ENCODE measurements at places on chromosomes 5 and 9.
A peak's percentile ranks its signal among the peaks of the same experiment; 100 is the strongest.

DNA sequence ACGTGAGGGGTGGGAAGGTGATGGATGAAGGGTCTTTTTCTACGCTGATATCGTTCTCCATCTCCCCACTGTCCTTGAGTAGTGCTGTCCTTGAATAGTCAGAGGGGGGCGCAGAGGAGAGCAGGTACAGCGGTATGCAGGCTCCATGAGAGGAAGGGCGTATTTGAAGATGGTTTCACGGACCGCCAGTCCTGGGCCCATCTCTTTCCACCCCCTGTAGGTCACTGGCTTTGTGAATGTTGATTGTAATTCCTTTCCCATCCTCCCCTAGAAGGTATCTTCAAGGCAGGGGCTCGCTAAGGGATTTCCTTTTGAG is 40.8 kb upstream of the DAB2IP start:
- DNase-seq = no peak
- H3K36me3 ChIP-seq = no peaks in the 10 kb centered on the region
- H3K4me3 ChIP-seq = no peak overlapping the region

DNA sequence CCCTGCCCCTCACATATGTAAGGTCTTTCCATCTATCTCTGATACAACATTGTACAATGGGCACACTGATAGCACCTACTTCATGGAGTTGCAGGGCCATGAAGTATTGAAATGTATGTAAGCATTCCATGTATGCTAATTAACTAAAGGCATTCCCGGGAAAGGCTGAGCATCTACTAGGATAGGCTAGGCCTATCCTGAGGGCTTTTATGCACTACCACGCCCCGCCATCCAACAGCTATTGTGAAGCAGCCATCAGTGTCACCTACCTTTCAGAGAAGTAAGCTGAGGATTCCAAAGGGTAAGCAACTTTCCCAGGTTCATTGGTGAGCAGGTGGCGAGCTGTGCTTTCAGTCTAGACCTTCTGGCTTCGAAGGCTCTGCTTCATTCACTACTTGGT is 47.6 kb downstream of the NSG2 start:
- no peak for DNase-seq
- no peaks in the 10 kb centered on the region for H3K36me3 ChIP-seq
- H3K4me1 ChIP-seq = no peaks in the 10 kb centered on the region
- H3K4me3 ChIP-seq = no peak overlapping the region
- H3K27me3 ChIP-seq = peaks cover 6% of the 10 kb centered on the region

DNA sequence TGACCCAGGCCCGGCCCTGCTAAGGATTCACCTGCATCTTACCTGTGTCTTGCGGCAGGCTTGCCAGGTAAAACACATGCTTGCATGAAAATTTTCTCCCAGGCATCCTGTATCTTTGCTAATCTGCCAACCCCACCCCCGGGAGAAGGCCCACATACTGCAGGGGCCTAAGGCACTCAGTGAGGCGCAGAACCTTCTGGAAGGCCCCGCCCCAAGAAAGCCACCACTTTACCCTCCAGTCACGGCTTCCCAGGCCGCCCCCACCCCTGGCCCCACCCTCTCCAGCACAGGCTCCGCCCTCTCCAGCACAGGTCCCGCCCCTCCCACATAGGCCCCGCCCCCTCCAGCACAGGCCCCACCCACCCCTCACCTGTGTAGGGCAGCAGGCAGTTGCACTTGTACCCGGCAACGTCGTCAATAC is 29.8 kb upstream of the SEC16A start:
- no peaks in the 10 kb centered on the region for H3K4me1 ChIP-seq
- H3K36me3 ChIP-seq = no peaks in the 10 kb centered on the region
- H3K27ac ChIP-seq = no peak overlapping the region
- H3K4me3 ChIP-seq = no peak overlapping the region
- H3K27me3 ChIP-seq = no peaks in the 10 kb centered on the region

DNA sequence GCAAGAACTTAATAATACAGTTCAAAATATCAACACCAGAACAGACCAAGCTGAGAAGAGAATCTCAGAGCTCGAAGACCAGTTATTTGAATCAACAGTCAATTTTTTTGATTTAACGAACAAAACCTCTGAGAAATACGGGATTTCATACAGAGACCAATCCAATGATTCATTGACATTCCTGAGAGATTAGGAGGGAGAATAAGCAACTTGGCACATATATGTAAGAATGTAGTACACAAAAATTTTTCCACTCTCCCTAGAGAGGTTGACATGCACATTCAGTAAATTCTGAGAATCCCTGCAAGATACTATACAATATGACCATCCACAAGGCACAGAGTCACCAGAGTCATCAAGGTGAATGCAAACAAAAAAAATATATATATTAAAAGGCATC is 1577.3 kb upstream of the C9orf72 start:
- H3K27ac ChIP-seq = no peak overlapping the region
- no peak for DNase-seq
- H3K27me3 ChIP-seq = no peaks in the 10 kb centered on the region
- no peaks in the 10 kb centered on the region for H3K4me1 ChIP-seq

DNA sequence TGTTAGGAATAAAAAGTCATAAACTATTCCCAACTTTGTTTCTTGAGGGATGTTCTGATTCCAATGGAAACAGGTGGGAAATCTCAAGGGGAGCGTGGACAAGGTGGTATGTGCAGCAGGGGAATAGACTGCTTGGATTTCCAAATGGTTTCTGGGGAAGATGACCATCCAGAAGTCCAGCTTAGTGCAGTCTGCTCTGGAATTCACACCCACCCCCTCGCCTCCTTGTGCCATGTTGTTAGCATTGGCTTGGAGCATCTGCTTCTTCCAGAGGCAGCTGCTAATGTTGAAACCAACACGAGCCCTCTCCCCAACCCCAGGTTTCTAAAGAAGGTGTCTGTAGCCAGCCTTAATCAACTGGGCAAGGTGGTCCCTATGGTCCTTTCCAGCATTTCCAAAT is 90.9 kb downstream of the PDE6A start:
- no peaks in the 10 kb centered on the region for H3K4me1 ChIP-seq
- H3K27ac ChIP-seq = no peak overlapping the region
- H3K4me3 ChIP-seq = no peak overlapping the region
- DNase-seq = no peak
- peaks cover 13% of the 10 kb centered on the region for H3K36me3 ChIP-seq

GRCh38 chr5:157295247-157295646 is 29.3 kb downstream of the CYFIP2 start:
- H3K27ac ChIP-seq = peak overlapping the region; percentile 90
- H3K36me3 ChIP-seq = peaks cover 94% of the 10 kb centered on the region
- DNase-seq = no peak

- H3K27ac ChIP-seq = no peak overlapping the region
- H3K4me1 ChIP-seq = no peaks in the 10 kb centered on the region
- H3K27me3 ChIP-seq = no peaks in the 10 kb centered on the region
- DNase-seq = no peak
- no peak overlapping the region for H3K4me3 ChIP-seq
- H3K36me3 ChIP-seq = no peaks in the 10 kb centered on the region
Observed at GRCh38 chr5:59485107-59485506, 408.4 kb downstream of the PDE4D start.

DNA sequence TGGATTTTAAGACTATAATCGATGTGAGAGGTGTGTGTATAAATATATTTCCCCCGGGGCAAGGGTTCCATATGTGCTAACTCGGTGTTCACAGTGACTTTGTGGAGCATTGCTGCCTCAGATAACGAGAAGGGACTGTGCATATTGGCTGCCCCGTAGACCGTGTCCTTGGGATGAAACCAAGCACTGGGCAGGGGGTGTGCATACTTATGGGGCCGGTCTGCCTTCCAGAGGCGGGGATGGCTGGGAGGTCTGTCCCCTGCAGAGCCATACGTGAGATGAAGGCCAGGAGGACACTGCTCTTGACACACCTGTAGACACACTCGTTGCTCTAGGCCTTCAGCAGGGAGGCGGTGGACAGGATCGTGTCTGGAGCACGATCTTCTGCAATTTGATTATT is 56.0 kb upstream of the ZNF354A start:
- H3K4me3 ChIP-seq = no peak overlapping the region
- H3K27me3 ChIP-seq = peaks cover 17% of the 10 kb centered on the region
- DNase-seq = no peak
- no peaks in the 10 kb centered on the region for H3K36me3 ChIP-seq

GRCh38 chr5:95554331-95554646 is 488 bp downstream of the SKIC3 start:
- H3K4me3 ChIP-seq = peak overlapping the region; percentile 94
- no peak for DNase-seq
- H3K27ac ChIP-seq = peak overlapping the region; percentile 99
- H3K27me3 ChIP-seq = no peaks in the 10 kb centered on the region

DNA sequence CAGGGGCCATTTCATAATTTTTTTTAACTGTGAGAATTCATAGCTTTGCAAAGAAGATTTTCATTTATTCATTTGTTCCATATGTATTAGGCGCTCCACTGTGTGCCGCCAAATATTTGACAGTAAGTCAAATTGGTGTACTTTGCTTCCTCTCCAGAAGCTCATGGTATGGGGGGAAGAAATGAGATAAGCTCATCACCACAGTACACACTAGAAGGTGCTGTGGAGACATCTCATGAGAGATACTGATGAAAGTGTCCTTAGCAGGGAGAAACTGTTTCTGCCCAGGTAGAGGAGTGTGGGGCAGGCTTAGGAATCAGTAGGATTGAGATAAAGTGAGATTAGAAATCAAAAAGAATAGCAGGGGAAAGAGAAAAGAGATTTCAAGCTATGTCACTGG is 136.2 kb downstream of the CDH6 start:
- no peak overlapping the region for H3K27ac ChIP-seq
- H3K4me3 ChIP-seq = no peak overlapping the region
- no peaks in the 10 kb centered on the region for H3K4me1 ChIP-seq
- no peak for DNase-seq
- H3K36me3 ChIP-seq = no peaks in the 10 kb centered on the region
- no peaks in the 10 kb centered on the region for H3K27me3 ChIP-seq

DNA sequence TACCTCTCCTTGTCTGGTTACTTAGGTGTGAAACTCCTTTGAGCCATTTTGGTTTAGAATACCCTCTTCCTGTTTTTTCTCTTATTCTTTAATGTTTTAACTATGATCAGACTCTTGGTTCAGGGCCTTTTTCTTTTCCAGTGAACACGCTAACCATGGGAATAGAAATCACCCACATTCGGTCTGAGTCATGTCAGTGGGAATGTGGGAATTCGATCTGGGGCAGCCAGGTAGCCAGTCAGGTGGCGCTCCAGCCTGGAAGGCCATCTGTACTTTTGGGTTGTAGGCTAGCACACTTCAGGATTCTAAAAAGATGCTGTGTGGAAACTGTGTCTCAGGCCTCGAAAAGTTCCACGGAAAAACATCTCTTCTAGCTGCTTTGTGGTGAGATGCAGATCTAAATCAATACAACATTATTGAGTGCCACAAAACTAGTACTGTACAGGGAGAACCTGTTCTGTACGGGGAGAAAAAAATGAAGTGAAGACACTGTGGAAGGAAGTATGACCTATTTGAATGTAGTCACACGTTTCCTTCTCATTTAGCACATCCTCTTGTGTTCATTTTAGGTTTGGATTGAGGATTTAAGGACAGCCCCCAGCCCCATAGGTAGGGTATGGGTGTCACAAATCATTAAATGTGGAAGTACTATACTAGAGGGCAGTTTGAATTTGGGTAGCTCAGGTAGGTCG is 36.4 kb downstream of the SNX30 start:
- no peaks in the 10 kb centered on the region for H3K27me3 ChIP-seq
- no peak overlapping the region for H3K4me3 ChIP-seq
- no peaks in the 10 kb centered on the region for H3K36me3 ChIP-seq
- DNase-seq = no peak

- no peak overlapping the region for H3K4me3 ChIP-seq
- peaks cover 26% of the 10 kb centered on the region for H3K4me1 ChIP-seq
- DNase-seq = no peak
- no peaks in the 10 kb centered on the region for H3K36me3 ChIP-seq
- no peaks in the 10 kb centered on the region for H3K27me3 ChIP-seq
Observed at GRCh38 chr9:6106711-6107339, 91.4 kb upstream of the RANBP6 start.

- H3K4me1 ChIP-seq = no peaks in the 10 kb centered on the region
- H3K27me3 ChIP-seq = peaks cover 10% of the 10 kb centered on the region
- no peak for DNase-seq
- H3K27ac ChIP-seq = no peak overlapping the region
Observed at GRCh38 chr9:134597957-134598883, 43.4 kb upstream of the COL5A1 start.

- H3K4me3 ChIP-seq = no peak overlapping the region
- H3K27ac ChIP-seq = no peak overlapping the region
Observed at GRCh38 chr9:37840560-37841194, 40.1 kb downstream of the DCAF10 start.

DNA sequence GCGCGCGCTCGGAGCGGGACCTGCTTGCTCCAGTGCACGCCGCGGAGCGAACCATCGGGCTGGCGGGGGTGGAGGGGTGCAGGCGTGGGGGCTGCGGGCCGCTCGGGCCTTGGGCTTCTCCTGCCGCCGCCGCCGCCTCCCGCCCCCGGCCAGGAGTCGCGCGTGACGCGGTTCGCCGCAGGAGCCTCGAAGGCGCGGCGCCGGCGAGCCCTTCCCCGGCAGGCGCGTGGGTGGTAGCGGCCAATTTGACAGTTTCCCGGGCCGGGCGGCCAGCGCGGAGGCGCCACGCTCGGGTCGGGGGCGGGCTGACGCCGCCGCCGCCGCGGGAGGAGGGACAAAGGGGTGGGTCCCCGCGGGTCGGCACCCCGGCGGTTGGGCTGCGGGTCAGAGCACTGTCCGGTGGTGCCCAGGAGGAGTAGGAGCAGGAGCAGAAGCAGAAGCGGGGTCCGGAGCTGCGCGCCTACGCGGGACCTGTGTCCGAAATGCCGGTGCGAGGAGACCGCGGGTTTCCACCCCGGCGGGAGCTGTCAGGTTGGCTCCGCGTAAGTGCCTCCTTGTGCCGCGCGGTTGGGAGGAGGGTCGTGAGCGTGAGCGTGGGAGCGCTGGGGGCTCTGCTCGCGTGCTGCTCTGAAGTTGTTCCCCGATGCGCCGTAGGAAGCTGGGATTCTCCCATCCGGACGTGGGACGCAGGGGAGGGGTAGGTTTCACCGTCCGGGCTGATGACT is at the start of gene TJP2:
TJP2 (plus strand) TSS at position 387 of the 725 bp plus-strand sequence; CDS start at position 483, 96 bp downstream.
- peaks cover 22% of the 10 kb centered on the region for H3K4me1 ChIP-seq
- no peaks in the 10 kb centered on the region for H3K36me3 ChIP-seq
- H3K27ac ChIP-seq = peak within 1 kb of the TSS; percentile 69
- peak; percentile 5 for DNase-seq
- peaks cover 33% of the 10 kb centered on the region for H3K27me3 ChIP-seq
- peak within 1 kb of the TSS; percentile 83 for H3K4me3 ChIP-seq

GRCh38 chr5:147093138-147093537 is 141.7 kb upstream of the STK32A start:
- H3K4me3 ChIP-seq = no peak overlapping the region
- no peaks in the 10 kb centered on the region for H3K4me1 ChIP-seq
- peaks cover 2% of the 10 kb centered on the region for H3K27me3 ChIP-seq
- H3K36me3 ChIP-seq = no peaks in the 10 kb centered on the region
- H3K27ac ChIP-seq = no peak overlapping the region
- no peak for DNase-seq

GRCh38 chr9:126440940-126441339 is 114.3 kb downstream of the MVB12B start:
- peaks cover 6% of the 10 kb centered on the region for H3K36me3 ChIP-seq
- H3K4me3 ChIP-seq = no peak overlapping the region
- H3K27ac ChIP-seq = no peak overlapping the region
- DNase-seq = no peak

GRCh38 chr9:74803376-74804017 is 84.2 kb downstream of the TRPM6 start:
- H3K27me3 ChIP-seq = peaks cover 18% of the 10 kb centered on the region
- H3K36me3 ChIP-seq = no peaks in the 10 kb centered on the region
- no peaks in the 10 kb centered on the region for H3K4me1 ChIP-seq
- no peak overlapping the region for H3K4me3 ChIP-seq
- no peak for DNase-seq
